CMK (cell line): ENCODE measurements at places on chromosomes 1 and 21.

- no peak for DNase-seq
Measured at GRCh38 chr1:151106894-151107293, 36.3 kb downstream of the GABPB2 start.

GRCh38 chr1:43293176-43293575 is 7.6 kb upstream of the TIE1 start:
- DNase-seq, result no peak

- no peak for DNase-seq
Measured at GRCh38 chr1:214002472-214002871, 14.7 kb downstream of the PROX1 start.

DNA sequence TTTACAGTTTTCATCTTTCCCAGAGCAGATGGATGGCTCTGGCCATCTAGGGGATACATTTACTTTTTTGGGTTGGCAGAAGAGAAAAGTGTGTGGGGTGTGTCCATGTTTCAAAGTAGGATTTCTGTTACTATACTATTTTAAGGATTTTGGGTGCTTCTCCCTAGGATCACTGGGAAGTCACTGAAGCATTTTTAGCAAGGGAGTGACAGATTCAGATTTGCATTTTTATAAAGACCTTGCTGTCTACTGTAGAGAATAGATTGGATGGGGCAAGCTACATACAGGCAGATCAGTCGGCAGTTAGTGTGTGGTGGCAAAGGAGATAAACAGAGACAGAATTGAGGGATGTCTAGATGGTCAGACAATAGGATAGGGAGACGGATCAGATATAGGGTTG is 122.5 kb downstream of the TBX19 start:
- no peak for DNase-seq

- DNase-seq, result peak; percentile 21
Measured at GRCh38 chr1:100834777-100835660, 59.6 kb downstream of the EXTL2 start.

GRCh38 chr1:22857661-22858060 is 115.0 kb downstream of the LACTBL1 start:
- DNase-seq, result no peak

DNA sequence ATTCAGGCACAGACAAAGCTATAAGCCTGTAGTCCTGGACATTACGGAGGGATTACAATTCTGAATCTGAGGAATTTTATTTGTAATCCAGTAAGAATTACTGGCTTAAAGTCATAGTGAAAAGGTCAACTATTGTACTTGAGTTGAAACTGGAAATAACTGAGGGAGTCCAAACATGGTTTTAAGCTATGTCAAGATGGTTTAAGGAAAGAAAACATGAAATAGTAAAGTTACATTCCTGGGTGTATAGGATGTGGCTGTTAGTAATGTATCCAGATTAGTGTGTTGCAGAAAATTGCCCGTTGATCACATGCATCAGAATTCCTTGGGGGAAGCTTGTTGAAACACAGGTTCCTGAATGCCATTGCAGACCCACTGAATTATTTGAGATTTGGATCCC is 124.8 kb upstream of the GORAB start:
- no peak for DNase-seq

DNA sequence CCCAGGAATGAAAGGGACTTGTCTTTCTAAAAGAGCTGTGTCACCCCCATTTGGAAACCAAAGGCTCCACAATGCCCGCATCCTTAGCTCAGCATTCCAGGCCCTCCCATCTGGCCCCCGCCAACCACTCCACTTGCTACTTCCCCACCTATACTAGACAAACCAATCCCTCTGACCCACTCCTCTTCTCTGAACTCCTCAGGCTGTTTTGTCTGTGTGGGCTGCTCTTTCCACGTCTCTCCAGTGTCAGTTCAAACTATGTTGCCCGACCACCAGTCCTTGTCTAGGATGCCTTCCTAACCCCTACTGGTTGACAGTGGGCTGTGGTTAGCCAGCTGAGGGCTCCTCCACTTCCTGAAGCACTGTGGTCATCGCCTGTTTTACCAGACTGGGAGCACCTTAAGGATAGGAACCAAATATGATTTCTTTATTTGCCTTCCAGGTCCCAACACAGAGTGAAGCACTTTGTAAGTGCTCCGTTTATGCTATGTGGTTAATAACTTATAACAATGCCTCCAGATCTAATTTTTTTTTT is 8.1 kb upstream of the COA7 start:
- peak; percentile 47 for DNase-seq

DNA sequence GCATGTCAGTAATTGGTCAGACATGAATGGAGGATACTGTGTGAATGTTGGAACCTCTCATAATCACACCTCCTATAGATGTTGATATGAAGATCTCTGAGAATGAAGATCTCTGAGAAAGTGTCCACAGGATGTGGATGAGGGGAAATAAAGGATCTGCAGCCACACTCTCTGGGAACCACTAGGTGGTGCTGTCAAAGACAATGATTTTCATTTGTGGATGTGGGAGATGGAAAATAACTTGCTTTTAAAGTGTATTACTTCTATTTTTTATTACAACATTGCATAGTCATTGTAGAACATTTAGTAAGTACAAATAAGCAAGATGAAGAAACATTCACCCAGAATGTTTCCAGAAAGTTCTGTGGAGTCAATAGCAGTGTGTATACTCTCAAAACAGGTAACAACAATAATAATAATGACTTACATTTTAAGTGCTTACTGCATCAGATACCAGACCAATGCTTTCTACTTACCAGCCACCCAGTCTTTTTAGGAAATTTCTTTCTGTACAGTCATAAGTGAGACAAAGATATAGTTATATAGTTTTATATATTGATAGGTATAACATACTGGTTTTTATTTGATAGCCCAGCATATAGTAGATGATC is 128.2 kb downstream of the ATG4C start:
- DNase-seq, result no peak

- no peak for DNase-seq
Measured at GRCh38 chr1:29457496-29458368, 221.4 kb downstream of the PTPRU start.

DNA sequence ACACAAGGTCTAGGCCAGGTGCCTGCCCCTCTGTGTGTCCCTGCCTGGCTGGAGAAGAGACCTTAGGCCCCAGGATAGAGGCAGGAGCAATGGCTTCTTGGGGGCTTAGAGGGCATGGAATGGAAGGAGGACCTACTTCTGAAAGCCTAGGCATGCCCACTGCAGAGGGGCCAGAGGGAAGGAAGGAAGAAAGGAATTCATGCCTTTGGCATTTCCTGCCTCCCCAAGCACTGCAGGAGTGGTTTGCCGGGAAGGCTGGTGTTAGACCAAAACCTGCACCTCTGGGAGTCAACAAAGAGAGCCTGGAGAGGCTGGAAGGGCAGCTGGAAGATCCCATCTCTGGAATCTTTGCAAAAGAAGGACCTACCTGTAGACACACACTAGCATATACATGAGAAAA is 50.7 kb upstream of the KCNE2 start:
- no peak for DNase-seq

GRCh38 chr1:45473302-45473701 is 17.7 kb downstream of the TESK2 start:
- DNase-seq, result no peak

- no peak for DNase-seq
Measured at GRCh38 chr1:98888869-98889268, 115.8 kb downstream of the PLPPR5 start.

GRCh38 chr1:29679316-29679715 is 443.0 kb downstream of the PTPRU start:
- DNase-seq, result no peak

DNA sequence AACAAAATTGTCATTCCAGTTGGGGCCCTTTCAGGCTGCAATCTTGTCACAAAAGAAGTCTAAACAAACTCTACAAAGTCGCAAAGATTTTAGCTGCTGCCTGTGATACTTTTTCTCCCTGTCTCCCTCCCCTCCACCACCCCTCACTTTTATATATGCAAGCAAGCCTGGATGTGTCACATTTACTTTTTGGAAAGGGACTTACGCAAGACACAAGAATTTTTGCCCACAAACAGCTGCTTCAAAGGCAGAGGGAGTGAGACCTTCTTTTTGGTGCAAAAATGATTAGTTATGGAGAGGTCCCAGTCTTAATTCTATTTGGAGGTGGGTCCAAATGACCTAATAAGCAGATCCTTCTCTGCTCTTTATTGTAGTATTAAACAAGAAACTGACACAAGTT is 22.9 kb upstream of the RALGPS2 start:
- no peak for DNase-seq

DNA sequence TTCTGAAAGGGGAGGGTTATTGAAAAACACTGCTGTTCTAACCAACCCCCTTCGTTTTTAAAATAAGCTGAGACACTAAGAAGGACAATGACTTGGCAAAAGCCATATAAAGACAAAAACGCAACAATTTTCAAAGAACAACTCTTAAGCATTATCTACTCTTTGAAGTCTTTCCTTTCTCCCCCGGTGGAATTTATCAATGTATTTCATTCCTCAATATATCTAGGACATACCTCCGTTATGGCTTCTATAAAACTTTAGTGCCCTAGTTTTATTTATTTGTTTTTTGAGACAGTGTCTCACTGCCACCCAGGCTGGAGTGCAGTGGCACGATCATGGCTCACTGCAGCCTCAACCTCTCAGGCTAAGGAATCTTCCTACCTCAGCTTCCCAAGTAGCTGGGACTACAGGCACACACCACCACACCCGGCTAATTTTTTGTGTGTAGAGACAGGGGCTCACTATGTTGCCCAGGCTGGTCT is 3.2 kb downstream of the NRDC start:
- DNase-seq, result no peak

DNA sequence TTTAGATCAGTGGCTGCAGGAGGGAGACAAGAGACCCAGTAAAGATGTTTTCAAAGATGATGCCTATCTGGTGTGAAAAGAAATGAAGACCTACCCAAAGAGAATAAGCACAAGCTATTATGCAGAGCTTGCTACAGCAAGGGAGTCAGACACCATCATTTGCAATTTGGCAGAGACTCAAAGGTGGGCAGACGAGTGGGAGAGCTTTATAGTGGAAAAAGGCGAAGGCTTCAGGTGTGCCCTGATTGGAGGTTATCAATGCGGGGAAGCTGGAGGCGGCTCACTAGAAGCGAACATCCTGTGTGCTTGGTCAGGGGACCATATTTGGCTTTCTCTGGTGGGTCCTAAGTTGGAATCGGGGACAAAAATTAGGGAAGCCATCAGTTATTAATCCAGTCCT is 183.8 kb downstream of the DISC1 start:
- no peak for DNase-seq

- no peak for DNase-seq
Measured at GRCh38 chr21:15935530-15935929, 205.7 kb downstream of the USP25 start.

GRCh38 chr1:234014208-234014607 is 109.7 kb downstream of the SLC35F3 start:
- DNase-seq, result no peak

- DNase-seq, result no peak
Measured at GRCh38 chr21:33586927-33587326, 1.6 kb downstream of the DONSON start.

DNA sequence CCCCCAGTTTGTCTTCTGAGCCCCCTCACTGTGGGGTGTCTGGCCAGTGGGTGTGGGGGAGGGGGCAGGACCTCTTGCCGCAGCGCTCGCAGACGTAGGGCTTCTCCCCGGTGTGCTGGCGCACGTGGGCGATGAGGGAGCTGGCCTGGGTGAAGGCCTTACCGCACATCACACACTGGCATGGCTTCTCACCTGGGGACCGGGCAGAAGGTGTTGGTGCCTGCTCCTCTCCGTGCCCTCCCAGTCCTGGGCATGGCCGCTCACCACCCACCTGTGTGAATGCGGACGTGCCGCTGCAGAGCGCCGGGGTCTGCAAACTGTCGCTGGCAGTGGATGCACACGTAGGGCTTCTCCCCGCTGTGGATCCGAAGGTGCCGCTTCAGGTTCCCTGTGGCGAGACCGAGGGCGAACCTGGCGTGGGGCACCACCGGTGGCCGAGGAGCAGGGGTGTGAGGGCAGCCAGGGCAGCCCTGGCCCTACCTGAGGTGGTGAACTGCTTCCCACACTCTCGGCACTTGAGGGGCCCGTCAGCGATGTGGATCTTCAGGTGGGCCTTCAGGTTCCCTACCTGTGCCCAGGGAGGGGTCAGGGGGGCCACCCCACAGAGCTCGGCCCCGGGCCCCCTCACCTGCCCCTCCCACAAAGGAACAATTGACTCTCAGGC is 32.4 kb downstream of the ZBTB17 start:
- no peak for DNase-seq
